Substantia nigra (tissue), 51 donors: ENCODE measurements at places on chromosomes 6 and 20.
A peak's percentile ranks its signal among the peaks of the same experiment; 100 is the strongest.

- no peak for DNase-seq
Measured at GRCh38 chr6:2259002-2259494, 13.6 kb upstream of the GMDS start.

GRCh38 chr20:49851231-49851705 lies 38.6 kb downstream of the SLC9A8 start:
- peak; percentile 12 for DNase-seq

DNA sequence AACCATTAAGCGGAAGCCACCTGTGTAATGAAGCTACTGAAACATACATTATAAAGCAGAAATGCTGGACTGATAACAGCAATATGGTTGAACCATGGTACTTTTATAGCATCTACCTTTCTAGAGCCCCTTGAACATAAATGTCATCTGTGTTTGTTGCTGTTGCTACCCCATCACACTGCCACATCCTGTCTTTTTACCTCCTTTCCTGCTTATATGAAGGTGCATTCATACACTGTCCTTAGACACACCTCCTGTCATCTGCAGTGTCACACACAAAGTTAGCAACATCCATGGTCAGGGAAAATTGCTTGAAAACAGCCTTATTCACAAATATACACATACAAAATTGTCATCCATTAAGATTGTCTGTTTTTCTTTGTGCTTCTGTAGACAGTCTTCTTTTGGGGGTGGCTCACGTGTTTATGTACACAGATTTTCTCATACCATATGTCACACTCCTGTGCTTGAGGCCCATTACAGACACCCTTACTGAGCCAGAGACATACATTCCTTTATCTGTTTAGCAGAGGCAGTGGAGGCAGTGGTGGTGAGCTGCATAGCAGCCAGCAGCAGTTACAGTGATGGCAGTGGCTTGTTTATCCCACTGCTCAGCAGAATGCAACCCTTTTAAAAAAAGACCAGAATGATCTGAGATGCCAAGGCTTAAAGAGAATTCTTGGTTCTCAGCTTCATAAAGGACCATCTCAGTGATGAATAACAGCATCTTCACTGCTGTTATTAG lies 25.9 kb downstream of the C6orf62 start:
- no peak for DNase-seq

- no peak for DNase-seq
Measured at GRCh38 chr20:49916146-49917002, 1.0 kb upstream of the SPATA2 start.

GRCh38 chr20:48405909-48406308 lies 421.9 kb downstream of the PREX1 start:
- DNase-seq = no peak

DNA sequence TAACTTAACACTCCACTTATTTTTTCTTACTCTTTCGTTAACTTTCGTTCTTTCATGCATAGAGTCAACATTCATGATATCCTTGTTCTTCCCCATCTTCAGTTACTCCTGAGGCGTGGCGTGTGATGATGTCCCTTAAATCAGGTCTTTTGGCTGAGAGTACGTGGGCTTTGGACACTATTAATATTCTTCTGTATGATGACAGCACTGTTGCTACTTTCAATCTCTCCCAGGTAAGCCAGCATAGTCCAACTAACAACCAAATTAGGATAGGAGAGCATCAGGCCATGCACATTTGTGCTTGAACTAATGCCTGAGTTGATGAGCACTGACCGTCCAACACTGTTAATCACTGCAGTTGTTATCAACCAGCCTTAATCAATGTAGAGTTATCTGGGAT lies 119.6 kb downstream of the TMEM242 start:
- DNase-seq = no peak

DNA sequence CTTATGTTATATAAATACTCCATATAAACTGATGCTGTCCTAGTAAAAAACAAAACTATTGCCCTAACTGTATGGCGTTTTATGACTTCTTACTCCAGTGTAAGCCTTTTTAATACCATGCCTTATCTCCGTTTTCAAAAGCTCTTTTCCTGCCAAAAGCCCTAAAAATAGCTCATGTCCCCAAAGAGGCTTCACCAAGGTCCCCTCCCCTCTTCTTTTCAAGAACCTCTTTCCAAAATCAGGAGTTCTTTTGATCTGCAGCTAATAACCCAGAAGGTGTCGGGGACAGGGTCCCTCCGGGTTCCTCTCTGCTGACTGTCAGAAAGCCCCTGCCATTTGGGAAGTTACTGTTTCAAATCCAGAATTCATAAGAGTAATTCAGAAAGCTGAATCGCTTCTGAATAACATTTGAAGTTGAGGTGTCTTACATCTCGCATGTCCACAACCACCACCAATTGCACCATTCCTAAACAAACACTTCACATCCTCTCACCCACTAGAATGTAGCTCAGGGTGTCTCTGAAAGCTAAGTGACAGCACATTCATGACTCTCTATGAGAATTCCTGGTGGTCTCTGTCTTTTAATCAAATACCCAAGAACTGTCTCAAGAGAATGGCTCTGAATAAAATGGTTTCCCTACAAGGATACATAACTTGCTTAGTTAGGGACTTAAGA lies 13.3 kb downstream of the TASP1 start:
- DNase-seq = no peak

- DNase-seq = no peak
Measured at GRCh38 chr6:83097204-83097603, 29.7 kb downstream of the DOP1A start.

- no peak for DNase-seq
Measured at GRCh38 chr6:32214126-32214525, 9.7 kb downstream of the NOTCH4 start.

GRCh38 chr6:54085541-54085940 lies 25.7 kb upstream of the MLIP start:
- no peak for DNase-seq

GRCh38 chr6:43478008-43478372 lies 620 bp downstream of the TJAP1 start:
- DNase-seq = no peak

- DNase-seq = no peak
Measured at GRCh38 chr6:146787876-146788508, 189.2 kb downstream of the ADGB start.

- DNase-seq = no peak
Measured at GRCh38 chr20:52103913-52104545, 87.5 kb downstream of the ZFP64 start.

GRCh38 chr6:159462431-159462830 lies 230.6 kb downstream of the SOD2 start:
- DNase-seq = no peak

- DNase-seq = no peak
Measured at GRCh38 chr6:73041051-73041450, 184.2 kb downstream of the KHDC1L start.

DNA sequence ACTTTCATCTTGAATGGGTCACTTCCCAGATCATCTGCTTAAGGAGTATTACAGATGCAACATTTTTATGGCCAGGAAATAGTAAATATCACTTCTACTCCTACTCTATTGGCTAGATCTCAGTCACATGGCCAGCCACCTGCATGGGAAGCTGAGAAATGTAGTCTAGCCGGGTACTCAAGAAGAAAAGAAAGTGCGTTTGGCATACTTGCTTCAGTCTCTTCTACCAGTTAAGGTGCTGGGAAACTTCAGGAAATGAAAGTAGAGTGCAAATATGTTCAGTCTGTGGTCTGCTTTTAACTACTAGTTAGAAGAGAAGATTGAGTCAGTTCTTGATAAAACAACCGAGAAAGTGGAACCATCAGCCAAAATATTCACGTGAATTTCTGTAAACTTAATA lies 129.2 kb downstream of the PDSS2 start:
- DNase-seq = no peak

GRCh38 chr20:44041001-44041400 lies 126.3 kb downstream of the TOX2 start:
- DNase-seq = no peak

GRCh38 chr20:4613718-4614620 lies 107.7 kb upstream of the PRND start:
- DNase-seq = peak; percentile 79

- no peak for DNase-seq
Measured at GRCh38 chr20:6051505-6051904, 2.4 kb downstream of the LRRN4 start.

DNA sequence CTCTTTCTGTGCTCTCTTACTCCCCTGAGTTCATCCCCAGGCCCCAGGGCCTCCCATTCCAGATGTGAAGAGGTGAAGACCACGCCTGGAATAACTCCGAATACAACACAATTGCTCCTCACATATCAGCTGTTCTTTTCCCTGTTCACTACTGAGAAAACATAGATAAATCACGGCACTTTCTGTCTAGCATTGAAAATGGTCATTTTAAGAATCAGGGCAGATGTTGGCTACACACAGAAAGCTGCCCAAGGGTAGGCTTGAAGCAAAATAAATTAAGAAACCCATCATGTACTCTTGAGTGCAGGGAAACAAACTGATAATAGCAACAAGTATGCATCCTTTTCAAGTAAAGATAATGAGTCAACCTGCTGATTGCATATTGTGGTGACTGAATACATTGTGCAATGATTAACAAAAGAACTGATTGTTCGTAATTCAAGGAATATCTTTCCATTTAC lies 382.5 kb downstream of the PRKN start:
- DNase-seq = no peak

DNA sequence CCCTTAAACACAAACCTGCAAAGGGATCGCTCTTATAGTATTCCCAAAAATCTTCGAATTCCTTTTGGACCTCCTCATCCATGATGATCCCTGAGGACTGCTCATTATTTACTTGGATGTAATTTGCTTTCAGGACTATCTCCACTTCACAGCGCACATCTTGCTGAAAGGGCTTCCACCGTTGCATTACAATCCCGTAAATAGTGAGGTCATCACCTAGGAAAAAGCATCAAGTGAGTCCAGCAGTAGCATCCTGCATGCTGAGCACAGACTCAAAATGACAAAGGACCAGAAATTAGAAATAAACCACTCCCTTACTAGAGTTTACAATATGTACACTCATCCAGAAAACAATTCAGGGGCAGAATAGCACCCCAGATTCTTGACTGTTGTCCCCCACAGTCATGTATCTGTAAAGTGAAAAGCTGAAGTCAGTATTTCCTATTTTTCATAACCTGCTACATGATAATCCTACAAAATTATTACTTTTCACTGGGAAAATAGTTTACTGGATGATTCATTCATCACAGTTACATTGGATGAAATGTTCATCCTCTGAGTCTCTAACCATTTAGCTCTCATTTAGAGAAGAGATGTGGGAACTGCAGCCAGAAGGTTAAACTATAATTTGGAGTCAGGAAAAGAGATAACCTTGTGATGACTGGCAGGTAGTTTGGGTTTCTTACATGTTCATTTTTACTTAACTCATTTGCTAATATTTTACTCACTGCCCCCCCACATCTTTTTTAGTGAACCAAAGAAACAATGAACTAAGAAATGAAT lies 17.2 kb downstream of the MCM9 start:
- DNase-seq = no peak

GRCh38 chr6:27816906-27817305 lies 95.3 kb downstream of the OR2B2 start:
- no peak for DNase-seq

GRCh38 chr20:50281831-50282591 lies 91.4 kb downstream of the CEBPB start:
- DNase-seq = no peak

DNA sequence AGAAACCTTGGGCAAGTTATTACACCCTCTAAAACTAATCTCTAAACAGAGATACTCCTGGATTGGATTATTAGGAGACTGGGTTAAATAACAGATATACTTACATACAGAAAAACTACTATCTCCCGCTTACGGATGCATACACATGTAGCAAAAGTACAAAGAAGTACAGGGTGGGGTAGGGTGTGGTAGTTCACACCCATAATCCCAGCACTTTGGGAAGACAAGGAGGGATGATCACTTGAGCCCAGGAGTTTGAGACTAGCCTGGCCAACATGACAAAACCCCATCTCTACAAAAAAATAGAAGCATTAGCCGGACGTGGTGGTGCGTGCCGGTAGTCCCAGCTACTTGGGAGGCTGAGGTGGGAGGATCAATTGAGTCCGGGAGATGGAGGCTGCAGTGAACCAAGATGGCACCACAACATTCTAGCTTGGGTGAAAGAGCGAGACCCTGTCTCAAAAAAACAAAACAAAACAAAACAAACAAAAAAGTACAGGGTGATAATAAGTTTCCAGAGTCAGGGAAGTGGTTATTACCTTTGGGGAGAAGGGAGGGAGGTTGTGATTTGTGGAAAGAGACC lies 8.1 kb downstream of the PIM1 start:
- no peak for DNase-seq

- no peak for DNase-seq
Measured at GRCh38 chr6:18186033-18186432, 30.8 kb downstream of the KDM1B start.

DNA sequence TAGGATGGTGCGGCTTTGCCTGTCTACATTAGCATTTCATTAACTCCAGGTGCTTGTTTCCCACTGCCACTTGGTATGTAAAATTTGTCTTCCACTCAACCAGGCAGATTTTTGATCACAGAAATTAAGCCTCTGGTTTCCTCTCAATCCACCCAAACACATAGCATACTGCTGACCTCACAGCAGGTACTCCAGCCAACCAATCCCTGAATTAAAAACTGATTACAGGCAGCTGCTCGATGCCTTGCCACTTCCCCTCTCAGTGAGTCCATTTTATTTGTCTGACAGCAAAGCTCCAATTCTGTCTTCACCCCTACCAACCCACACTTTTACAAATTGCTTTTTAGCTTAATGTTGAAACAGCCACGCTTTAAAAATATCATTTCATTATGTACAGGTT lies 95.2 kb downstream of the PLCB1 start:
- no peak for DNase-seq

DNA sequence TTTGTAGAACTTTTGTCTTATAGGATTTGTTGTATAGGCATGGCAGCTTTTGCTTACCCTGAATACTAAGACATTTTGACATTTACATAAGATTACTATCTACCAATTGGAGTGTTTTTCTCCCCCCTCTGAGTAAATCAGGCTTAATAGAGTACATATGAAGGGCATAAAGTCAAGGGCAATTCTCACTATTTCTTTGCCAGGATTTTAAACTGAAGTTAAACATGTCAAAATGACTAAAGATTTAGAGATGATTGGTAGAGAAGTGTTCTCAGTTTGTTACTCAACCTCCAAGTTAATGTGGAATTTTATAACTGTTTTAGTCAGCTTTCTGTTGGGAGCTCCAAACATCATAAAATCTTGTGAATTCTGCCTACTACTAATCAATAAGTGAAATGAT lies 157.8 kb downstream of the CDKAL1 start:
- no peak for DNase-seq

DNA sequence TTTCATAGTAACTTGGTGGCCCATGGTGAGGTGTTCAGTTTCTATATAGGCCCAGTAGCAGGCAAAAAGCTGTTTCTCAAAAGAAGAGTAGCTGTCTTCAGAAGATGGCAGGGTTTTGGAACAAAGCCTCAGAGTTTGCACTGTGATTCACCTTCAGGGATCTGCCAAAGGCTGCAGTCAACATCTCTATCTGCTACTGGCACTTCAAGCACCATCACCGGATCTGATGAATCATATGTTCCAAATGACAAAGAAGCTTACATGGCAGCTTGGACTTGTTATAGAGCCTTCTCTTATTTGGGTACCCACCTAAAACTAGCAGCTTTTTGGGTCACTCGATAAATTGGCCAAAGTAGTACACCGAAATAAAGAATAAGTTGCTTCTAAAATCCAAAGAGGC lies 39.5 kb downstream of the PKIB start:
- DNase-seq = no peak

GRCh38 chr6:106628658-106629102 lies 618 bp downstream of the RTN4IP1 start:
- no peak for DNase-seq

- DNase-seq = no peak
Measured at GRCh38 chr6:91562955-91563354, 976.1 kb upstream of the MAP3K7 start.
